ENCODE measurements at places on chromosomes 7 and 10. TPM values are rescaled to one million over a fixed set of nuclear protein-coding genes. Genes with fewer than 3 reads are reported as not detected.

- DNase-seq, result no peak
Measured at GRCh38 chr10:12406764-12407400, 57.5 kb downstream of the CAMK1D start.

DNA sequence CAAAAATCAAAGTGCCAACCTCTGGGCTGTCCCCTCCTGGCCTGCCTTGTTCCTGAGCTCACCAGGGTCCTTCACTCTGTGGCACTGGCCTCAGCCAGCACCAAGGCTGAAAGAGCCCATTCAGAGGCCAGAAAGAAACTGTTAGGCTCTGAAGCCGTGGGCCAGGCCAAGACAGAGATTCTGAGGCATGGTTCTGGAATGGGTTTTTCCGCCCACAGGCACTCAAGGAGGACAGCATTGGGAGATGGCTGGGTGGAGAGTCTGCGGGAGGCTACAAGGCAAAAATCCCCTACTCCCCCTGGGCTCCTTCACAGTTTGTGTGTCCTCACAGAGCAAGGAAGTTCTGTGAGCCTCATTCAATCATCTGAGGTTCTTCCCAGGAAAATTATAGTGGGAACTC, 31.7 kb downstream of the GRIFIN start:
- DNase-seq, result no peak

Gene MGAM2
- 8.4 TPM for total RNA-seq

- no peak for DNase-seq
Measured at GRCh38 chr10:102508506-102508905, 4.7 kb downstream of the SUFU start.

DNA sequence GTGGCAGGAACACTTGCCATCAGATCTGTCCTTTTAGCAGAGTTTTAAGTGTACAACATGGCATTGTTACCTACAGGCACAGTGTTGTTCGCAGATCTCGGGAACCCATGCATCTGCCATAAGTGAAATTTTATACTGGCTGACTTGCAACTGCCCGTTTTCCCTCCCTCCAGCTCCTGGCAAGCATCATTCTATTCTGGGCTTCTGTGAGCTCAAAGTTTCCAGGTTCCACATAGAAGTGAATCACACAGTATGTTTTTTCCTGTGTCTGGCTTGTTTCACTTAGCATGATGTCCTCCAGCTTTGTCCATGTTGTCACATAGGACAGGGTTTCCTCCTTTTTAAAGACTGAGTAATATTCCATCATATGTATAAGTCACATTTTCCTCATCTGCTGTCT, 56.6 kb downstream of the C10orf143 start:
- DNase-seq, result no peak

DNA sequence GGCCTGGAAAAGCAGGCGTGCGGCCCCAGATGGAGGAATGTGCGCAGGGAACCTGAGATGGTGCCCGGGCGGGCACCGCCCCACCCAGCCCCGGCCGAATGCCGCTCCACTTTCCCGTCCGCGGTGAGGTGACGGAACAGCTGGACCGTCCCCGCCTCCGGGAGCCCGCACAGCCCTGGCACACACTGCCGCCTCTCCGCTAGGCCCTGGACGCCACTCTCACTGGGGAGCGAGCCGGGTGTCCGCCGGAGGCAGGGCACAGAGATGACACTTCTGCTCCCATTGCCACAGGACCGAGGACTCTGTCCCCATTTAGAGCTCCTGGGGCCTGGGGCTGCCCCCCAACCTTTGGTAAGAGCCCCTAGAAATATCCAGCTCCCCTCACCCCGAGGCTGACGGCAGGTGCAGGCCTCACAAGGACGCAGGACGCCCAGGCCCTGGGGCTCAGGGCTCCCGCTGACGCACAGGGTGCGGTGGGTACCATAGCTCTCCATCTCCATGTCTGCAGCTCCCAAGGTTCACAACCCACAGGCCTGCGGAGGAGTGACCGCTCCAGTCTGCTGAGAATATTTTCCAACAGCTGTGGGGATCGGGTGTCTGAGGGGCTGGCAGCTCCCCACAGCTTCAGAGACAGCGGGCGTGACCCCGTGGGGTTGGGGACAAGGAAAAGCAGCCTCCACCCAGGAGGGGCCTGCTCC, 52.2 kb upstream of the PDGFA start:
- DNase-seq, result no peak

- DNase-seq, result peak; percentile 26
Measured at GRCh38 chr7:156515911-156516790, 124.4 kb upstream of the RNF32 start.

GRCh38 chr10:17143055-17143690, 13.6 kb upstream of the CUBN start:
- DNase-seq, result no peak

Gene FEZF1
- not detected for total RNA-seq

- DNase-seq, result no peak
Measured at GRCh38 chr10:90227217-90227656, 525.8 kb downstream of the KIF20B start.

Gene TAS2R5
- total RNA-seq, result 7.5 TPM

DNA sequence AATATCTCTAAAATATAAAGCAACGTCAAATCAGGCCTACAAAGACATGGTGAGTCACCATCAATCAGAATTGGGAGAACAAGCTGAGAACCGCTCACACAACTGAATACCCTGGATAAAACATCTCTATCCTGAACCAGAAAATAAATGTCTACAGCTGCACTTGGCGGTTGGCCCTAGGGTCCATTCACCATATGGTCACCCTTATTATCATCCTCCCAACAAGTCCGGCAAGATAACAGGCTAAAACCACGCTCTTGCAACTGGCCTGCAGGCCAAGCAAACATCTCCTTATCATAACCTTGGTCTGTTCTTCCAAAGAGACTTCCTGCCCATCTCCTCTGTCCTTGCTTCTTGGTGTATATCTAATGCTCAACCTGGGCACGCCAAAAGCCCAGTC, 310.7 kb downstream of the CALN1 start:
- DNase-seq, result no peak

DNA sequence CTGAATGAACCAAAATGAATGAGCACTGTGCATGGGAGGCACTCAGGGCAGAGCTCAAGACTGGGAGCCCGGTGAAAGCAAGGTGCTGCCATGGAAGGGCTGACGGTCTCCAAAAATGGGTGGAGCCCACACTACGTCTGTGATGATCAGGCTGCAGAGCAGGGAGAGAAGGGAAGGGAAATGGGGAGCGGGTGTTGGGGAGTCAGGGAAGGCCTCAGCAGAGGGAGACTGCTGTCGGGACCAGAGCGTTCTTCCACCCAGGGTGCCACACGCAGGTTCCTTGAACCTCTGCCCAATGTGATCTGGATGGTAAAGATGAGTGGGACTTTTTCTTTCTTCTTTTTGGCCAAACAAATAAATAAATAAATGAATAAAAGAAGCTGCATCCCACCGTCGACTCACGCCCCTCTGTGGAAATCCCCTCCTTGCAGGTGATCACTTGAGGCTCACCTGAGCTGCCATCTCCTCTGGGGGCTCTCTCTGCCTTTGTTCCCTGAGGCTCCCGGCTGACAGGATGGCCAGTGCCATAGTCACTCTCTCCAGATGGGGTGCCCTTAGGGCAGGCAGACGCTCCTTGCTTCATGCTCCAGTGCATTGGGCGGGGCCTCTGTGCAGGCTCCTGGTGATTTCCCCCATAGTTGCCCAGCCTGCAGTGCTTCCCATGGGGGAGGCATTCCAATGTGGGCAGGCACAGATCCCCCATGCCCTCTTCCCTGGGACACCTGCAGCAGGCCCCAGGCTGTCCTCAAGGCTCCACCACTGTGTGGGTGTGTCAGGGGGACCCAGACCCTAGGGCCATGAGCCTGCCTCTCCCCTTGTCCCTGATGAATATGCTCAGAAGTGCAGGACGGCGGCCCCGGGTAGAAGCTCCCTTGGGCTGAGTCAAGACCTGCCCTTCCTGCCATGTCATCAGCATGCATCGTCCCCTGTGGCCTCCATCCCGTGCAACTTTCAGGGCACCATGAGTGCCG, 131.8 kb downstream of the PTPN20 start:
- DNase-seq, result no peak

Gene AKR1C2
- total RNA-seq, result 53.8 TPM

GRCh38 chr10:74754381-74754821, 72.0 kb upstream of the KAT6B start:
- no peak for DNase-seq

Gene PTPN20
- total RNA-seq, result 4.9 TPM

DNA sequence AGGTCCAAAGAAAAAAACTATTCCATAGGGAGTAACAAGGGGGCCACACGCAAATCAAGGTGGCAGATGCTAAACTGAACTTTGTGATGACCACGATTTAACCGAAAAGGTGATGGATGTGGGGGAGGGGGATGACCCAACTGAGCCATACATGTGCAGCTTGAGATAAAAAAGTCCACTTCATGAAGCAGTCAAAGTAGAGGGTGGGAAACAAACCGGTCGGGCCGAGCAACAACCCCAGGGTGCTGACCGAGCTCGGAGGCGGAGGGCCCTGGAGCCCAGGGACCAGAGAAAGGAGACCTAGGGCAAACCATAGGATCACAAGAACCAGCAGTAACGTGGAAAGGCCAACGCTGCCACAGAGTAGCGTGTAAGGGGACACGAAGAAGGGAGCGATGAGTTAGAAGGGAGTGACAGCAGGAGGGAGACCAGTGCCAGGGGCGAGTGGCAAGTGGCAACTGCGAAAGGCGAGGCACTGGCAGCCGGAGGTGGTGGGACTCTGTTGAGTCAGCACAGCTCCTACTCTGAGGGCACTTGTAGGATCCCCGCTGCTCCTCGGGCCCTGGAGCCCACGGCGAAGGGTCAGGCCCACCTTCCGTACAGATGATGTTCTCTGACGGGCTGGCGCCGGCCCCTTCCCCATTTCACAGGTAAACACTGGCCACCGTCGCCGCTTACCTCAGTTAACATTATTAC, 540 bp downstream of the SNX13 start:
- DNase-seq, result peak; percentile 63

Gene UCN3
- not detected for total RNA-seq

Gene PLCE1
- total RNA-seq, result 100 TPM

Gene MRPL32
- total RNA-seq, result 49.4 TPM

- DNase-seq, result no peak
Measured at GRCh38 chr10:74021248-74022055, 23.5 kb downstream of the VCL start.

GRCh38 chr7:55903985-55904759, 16.9 kb downstream of the ZNF713 start:
- no peak for DNase-seq

DNA sequence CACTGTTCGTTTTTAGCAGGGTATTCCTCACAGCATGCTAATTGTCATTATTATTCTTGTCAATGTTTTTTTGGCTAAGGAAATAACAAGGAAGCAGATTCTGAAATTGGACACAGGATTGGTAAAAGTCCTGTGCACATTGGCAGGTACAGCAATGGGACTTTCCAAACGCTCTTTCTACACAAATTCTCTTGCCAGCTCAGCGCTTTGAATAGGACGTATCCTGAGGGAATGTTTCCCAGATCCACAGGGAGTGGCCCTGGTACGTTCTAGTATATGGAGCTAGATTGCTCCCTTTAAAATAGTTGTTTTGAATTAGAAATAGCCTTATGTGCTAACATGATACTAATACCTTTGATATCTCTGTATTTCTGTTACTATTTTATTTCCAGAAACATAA, 82.8 kb upstream of the GRB10 start:
- DNase-seq, result no peak

- DNase-seq, result no peak
Measured at GRCh38 chr7:25675789-25676474, 447.6 kb upstream of the NPVF start.

Gene ARHGEF5
- 52.2 TPM for total RNA-seq

DNA sequence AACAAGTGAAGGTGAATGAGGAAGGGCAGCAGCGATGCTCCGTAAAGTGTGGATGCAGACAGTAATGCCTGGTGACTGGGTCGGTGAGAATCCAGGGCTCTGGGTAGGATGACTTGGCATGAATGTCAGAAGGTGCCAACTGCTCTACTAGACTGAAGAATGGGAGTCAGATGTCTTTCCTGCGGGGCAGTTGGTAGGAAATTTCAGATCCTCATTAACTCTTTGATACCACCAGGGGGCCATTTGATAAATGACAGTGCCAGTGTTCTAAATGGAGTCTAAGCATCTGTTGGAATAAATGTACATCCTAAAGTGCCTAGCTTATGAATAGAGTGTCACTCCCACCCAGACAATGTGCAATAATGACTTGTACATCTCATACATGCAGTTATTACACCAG, 462.0 kb downstream of the GRM8 start:
- no peak for DNase-seq

DNA sequence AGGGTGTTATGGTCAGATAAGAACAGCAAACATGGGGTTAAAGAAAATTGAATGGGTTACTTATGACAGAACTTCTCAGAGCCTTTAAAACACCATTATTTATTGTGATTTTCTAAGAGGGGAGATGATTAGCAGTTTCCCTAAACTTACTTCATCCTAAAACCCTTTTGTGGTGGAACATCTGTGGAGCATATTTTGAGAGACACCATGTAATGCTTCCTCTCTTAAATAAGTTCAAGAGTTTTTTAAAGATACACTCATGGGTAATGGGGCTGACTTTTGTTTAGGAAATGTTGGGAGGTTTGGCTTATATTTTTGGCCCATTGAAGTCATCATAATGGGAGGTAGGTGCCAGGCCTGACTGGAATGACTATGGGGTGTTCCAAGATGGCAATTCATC, 8.4 kb upstream of the PDCD4 start:
- DNase-seq, result no peak

- DNase-seq, result no peak
Measured at GRCh38 chr7:76278540-76278939, 23.9 kb upstream of the HSPB1 start.

DNA sequence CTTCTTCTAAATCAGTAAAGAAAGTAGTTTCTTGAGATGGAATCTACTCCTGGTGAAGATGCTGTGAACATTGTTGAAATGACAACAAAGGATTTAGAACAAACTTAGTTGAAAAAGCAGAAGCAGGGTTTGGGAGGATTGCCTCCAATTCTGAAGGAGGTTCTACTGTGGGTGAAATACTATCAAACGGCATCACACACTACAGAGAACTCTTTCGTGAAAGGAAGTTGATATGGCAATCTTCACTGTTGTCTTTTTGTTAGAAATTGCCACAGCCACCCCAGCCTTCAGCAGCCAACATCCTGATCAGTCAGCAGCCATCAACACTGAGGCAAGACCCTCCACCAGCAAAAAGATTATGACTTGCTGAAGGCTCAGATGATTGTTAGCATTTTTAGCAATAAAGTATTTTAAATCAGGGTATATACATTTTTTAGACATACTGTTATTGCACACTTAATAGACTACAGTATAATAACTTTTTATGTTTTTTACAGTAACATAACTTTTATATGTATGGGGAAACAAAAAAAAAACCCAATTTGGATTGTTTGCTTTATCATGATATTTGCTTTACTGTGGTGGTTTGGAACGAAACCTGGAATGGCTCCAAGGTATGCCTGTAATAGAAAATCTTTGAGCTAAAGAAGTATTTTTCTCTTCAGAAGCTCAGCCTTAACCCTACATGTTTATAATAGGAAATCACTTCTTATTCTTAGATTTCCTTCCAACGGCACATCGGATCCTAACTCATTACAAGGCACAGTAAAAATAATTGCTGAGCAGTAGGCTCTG, 257.3 kb downstream of the LRMDA start:
- DNase-seq, result no peak

GRCh38 chr7:24670782-24671181, 86.5 kb downstream of the GSDME start:
- DNase-seq, result no peak

- DNase-seq, result no peak
Measured at GRCh38 chr7:102120666-102121195, 165.9 kb upstream of the SH2B2 start.

Gene SPDYE6
- total RNA-seq, result not detected
